AML-193 (cell line): ENCODE measurements at places on chromosomes 3 and 15.

DNA sequence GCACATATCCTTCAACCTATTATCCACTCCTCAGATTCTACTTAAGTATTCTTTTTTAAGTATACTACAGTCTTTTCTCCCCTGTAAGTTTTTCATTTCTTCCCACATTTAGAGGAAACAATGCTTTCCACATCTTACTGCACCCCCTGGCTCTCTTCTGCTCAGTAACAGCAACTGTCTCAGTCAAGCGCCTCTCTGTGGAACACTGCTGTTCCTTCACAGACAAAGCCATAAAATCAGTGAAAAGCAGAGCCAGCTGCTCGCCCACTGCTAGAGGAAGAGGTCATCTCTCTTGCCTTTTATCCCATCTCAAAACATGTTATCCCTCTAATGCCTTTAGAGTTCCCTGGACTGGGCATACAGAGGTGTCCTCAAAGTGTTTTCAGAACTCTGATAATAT, 24.8 kb downstream of the SERP1 start:
- DNase-seq: no peak

DNA sequence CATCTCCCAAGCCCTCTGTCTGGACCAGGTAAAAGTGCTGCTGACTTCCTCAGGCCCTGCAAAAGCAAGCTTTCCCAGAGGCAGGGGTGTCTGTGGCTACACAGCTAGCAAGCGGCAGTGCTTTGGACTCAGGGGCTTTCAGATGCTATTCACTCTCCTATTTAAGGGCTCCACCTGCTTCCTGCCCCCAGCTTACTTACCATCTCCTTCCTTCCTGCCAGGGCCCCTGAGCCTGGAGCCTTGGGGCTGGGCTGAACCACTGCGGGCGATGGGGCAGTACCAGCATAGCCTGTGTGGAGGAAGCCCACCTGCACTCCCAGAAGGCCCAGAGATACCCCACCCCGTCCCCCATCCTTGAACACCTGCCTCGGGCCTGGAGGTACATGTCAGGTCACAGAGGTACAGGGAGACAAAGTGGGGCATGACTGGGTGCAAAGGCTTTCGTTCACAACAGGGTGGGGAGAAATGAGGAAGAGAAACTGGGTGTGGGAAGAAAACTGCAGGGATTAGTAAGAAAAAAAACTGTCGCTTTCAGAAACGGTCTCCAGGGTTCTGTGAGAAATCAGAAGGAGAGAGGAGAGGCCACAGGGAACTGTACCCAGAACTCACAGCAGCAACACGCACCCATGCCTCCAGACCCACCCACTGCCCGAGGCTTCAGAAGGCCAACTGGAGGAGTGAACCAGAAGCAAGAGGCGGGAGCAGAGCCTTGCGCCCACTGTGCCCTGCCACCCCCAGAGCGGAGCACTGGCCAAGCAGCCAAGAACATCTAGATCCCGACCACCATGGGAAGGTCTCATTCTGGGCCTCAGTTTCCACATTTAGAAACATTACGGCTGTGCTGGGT, 49.5 kb downstream of the CCDC12 start:
- no peak for DNase-seq

DNA sequence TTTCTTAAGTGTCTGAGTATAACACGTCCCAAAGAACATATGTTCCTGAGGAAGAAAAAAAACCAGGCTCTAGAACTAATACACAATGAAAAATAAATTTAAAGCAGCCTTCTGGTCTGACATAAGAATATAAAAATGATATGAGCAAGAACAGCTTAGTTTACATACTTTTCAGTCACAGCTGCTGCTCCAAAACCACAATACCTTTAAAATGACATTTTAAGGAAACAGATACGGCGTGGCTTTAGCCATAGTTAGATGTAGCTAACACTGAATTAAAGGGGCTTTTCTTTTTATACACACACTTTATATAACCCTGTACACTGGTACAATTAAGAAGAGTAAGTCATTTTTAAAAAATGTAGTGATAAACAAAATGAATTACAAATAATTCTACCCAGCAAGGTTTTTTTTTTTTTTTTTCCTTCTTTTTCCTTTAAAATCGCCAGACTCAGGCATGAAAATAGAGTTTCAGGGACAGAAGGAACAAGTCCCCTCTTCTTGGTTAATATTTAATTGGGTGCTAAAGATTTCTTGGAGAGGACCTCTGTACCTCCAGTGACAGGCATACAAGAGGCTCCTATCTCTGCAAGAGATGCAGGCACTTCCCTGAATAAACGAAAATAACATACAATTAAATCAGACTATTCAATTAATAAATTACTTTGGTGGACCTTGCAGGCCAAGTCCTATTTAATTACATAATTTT, 265.6 kb downstream of the FOXP1 start:
- DNase-seq: no peak

GRCh38 chr3:58429657-58430056, 4.0 kb downstream of the PDHB start:
- no peak for DNase-seq

DNA sequence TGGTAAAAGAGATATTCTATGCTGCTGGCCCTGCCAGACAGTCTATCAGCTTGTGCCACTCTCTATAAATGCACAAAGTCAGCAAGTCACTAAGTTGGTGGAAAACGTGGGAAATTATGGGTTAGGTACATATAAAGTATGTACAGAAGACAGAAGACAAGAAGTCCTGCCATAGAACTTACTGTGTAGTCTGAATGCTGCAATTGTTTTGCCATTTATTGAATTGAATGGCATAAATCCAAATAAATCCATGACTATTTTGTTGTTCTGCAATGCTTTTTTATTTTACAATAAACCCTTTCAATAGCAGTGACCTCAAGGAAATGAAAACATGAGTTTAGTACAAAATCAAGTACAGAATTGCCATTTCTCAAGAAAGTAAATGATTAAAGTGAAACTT, 34.1 kb upstream of the TM4SF1 start:
- DNase-seq: no peak

DNA sequence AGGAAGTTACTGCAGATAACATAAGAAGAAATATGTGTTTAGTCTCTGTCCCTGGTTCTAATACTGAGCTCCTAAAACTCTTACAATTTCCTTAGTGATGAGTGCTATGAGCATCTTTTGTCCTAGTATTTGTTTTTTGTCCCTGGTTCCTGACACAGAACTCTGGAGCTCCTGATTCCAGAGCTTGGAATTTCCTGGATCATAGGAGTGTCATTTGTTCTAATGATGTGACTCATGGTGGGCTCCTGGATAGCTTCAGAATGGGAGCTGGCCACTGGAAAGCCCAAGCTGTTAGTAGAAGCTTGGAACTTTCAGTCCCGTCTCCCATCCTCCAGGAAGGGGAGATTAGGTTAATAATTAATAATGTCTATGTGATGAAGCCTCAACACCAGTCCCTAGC, 98.2 kb downstream of the CNTN6 start:
- no peak for DNase-seq

DNA sequence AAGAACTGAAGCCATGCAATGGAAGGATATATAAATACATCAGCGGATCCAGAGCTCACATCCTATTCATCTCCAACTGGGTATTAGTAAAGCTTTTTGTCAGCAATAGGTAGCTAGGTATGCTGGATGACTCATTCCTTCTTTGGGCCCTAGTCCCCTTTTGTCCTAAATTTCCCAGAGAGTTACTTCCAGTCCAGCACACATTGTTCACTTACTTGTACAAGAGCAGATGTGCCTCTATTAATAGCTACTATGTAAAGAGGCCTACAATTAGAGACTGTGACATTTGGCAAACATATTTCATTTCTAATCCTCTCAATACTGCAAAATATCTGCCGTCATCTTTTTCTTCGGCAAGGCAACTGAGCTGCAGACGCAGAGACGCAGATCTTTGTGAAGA, 1.7 kb upstream of the SLC4A7 start:
- DNase-seq: no peak

GRCh38 chr3:32897001-32897601, 54.3 kb upstream of the CCR4 start:
- DNase-seq: no peak

DNA sequence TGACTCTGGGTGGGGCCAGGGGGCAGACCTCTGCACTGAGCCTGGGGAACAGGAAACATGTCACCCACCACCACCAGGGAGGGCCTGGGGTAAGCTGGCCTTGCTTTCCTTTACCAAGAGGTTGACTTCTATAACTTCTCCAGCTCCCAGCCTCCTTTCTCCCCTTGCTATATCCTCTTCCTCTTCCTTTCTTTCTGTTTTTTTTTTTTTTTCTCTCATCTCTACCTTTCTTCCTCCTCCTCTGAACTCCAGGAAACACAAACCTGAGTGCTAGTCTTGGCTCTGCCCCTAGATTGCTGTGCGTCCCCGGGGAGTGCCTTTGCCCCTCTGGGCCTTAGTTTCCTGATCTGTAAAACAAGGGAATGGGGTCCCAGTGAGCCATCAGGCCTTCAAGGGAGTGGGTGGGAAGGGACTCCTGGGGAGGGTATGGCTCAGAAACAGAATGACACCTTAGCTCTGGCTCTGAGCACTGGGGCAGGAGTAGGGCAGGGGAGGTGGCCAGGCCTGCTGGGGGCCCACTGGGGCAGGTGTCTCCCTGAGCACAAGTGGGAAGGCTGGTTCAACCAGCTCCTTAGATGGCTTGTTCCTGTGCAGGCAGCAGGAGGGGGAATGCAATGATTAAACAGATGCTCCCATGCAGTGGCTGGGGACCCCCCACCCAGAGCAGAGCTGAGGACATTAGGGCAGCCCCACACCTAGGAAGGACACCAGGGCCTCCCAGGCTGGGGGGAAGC, 4.3 kb downstream of the SNX33 start:
- DNase-seq: no peak

DNA sequence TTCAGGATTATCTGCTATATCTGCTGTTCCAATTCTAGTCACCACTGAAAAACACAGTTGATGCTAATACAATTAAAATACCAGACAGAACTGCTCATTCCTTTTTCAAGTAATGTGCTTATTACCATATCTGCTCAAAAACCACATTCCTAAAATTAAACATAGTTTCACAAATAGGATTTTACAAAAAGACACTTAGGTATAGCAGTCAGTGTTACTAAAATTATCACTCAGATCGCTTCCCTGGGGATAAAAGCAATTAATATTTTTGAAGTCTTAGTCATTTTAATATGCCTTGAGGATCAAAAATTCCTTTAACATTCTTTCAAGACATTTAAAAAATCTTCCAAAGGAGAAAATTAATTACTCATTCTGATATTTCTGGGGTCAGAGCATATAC, 71.5 kb downstream of the RAD18 start:
- DNase-seq: no peak

GRCh38 chr3:94172695-94173310, 109.9 kb downstream of the NSUN3 start:
- no peak for DNase-seq
